ENCODE measurements at places on chromosomes 3 and 15. TPM values are rescaled to one million over a fixed set of nuclear protein-coding genes. Genes with fewer than 3 reads are reported as not detected.

The NANOGP8 gene
- not detected for total RNA-seq

The MST1R gene
- 6.0 TPM for total RNA-seq

The USP13 gene
- total RNA-seq, result 8.1 TPM

The NEK11 gene
- total RNA-seq, result 5.9 TPM

The STRA6 gene
- total RNA-seq, result 71.4 TPM

The MYL3 gene
- not detected for total RNA-seq

The HIGD1A gene
- 48.4 TPM for total RNA-seq

The HACL1 gene
- total RNA-seq, result 23.7 TPM

The CA12 gene
- total RNA-seq, result 141 TPM

The SUCNR1 gene
- total RNA-seq, result 0.09 TPM

The OXTR gene
- 9.2 TPM for total RNA-seq

The COX5A gene
- 551 TPM for total RNA-seq

The DUOXA2 gene
- total RNA-seq, result not detected

The DPPA4 gene
- not detected for total RNA-seq

The RNU5B-1 gene
- total RNA-seq, result not detected

The EIF5A2 gene
- total RNA-seq, result 10.3 TPM

The EAF2 gene
- 2.1 TPM for total RNA-seq

All from A549 treated with ZK216348 at 1 μM for 4 hours (cell line).